ENCODE measurements at places on chromosomes 13 and 19.

DNA sequence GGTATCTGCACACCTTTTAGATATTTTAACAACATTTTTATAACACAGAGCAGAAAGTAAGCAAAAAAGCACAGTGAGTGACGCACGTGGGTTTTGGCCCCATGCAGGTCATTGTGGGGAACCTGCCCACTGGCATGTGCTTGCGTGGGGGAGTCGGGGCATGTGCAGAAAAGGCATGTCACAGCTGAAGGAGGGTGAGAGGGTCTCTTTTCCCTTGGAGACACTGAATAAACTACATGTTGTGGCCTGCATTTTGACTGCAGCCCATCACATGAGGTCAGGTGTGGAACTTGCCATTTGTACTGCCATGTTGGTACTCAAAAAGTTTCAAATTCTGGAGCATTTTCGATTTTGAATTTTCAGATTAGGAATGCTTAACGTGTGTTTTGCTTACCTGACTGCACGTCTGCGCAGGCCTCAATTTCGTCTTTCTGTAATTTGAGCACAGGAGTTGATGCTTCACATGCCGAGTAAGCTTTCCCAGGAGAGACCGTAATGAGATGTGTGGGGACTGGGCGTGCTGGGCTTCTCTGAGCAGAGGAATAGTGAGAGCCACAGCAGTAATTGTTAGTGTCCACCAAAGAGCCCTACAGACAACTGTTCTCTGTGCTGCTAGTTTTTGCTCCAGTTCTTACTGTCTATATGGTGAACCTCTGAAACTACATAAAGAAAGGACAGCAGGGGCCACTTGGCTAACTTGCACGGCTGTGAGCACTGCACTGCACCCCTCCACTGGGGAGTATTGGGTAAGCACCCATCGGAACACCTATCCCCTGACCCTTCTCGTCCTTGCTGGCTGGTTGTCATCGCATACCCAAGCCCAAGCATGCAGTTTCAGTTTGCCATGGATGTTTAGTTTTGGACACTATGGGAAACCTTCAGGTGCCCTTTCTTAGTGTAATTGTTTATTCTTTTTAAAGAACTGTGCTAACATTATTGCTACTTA, 72.9 kb upstream of the GPR183 start:
- no peak for DNase-seq

GRCh38 chr19:17243211-17243829, 2.4 kb downstream of the NR2F6 start:
- DNase-seq: no peak

DNA sequence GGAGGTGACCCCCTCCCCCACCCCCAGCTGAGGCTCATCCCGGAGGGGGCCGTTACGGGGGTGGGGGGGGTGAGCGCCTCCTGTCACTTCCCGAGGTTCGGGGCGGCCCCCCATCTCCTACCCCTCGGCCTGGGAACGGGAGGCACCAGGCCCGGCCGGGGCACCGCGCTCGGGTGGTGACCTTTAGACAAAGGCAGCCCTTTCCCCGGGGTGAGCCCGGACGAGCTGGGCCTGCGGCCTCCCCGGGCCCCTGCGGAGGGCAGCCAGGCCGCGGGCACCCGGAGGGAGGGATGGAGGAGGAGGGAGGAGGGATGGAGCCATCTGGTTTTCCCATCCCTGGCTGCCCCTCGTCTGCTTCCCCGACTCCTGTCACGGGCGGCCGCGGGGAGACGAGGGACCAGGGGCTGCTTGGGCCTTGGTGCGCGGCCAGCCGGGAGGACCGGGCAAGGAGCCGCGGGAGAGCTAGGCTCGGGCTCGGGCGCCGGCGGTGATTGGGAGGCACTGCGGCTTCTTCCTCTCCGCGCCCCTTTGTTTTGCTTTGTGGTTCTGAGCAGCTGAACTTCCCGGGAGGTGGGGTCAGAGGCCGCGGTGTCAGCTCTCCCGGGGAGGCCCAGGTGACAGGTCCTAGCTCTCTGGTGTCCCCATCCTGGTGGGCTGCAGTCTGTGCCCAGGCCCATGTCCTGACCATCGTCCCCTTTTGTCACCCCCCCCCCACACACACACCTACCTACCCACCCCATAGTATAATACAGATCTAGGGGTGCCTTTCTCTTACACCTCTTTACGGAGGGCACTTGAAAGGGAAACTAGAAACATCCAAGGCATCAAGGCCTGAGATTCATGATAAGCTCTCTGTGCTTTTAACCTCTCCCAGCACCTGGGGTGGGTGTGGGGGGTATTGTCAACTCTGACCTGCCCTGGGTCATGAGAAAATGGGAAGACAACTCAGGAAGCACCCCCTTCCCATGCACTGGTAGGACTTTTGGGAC, 1.3 kb downstream of the BICRA start:
- peak; percentile 58 for DNase-seq

DNA sequence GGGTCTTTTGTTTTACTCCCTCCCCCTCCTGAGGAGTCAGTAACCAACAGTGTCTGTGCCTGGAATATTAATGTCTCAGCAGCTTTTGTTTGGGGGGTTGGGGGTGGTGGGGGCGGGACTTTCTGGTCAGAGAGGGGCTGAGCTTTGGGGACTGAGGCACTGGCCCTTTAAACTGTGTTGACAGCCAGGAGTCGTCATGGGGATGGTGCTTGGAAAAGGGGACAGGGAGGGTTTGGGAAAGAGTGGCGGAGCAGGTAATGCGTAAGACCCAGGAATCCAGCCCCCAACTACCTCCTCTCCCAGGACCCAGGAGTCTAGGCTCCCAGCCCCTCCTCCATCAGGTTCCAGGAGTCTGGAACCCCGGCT, 5.2 kb downstream of the CADM4 start:
- DNase-seq: no peak

- no peak for DNase-seq
Measured at GRCh38 chr13:38617936-38618335, 68.9 kb upstream of the FREM2 start.

DNA sequence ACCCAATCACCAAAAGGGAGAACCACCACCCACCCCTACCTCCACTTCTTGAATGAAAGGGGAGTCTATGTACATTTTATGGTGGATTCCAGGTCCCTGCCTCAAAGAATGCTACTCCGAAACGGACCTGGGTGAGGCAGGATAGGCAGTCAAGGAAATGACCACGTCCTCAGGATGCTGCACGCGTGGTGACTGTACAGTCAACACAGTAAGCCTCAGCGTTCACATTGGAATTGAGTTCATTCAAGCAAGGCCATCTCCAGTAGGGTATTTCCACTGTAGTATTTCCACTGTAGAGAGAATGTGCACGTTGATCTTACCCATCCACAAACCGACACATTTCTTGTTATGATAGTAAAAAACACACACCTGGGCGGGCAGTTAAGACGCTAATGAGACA, 16.9 kb downstream of the ZSCAN5C start:
- DNase-seq: no peak

- DNase-seq: no peak
Measured at GRCh38 chr13:108943842-108944241, 314.4 kb downstream of the MYO16 start.

DNA sequence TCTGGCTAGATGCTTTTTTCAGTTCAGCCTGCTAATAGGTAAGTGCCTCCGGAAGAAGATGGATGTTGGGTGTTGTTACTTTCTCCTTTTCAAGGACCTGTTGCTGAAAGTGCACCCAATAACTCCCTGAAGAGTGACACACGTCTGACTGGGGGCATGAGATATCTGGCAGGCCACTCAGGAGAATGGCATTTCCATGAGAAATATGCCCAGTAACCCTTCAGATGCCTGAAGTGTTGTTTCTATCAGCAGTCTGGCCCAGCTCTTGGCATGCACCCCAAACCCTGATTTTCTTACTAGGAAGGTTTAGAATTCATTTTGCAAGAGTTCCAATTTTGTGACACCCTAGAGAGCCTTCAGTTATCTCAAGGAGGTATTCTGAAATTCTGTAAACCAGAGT, 71.5 kb downstream of the ARHGAP35 start:
- DNase-seq: peak; percentile 88

DNA sequence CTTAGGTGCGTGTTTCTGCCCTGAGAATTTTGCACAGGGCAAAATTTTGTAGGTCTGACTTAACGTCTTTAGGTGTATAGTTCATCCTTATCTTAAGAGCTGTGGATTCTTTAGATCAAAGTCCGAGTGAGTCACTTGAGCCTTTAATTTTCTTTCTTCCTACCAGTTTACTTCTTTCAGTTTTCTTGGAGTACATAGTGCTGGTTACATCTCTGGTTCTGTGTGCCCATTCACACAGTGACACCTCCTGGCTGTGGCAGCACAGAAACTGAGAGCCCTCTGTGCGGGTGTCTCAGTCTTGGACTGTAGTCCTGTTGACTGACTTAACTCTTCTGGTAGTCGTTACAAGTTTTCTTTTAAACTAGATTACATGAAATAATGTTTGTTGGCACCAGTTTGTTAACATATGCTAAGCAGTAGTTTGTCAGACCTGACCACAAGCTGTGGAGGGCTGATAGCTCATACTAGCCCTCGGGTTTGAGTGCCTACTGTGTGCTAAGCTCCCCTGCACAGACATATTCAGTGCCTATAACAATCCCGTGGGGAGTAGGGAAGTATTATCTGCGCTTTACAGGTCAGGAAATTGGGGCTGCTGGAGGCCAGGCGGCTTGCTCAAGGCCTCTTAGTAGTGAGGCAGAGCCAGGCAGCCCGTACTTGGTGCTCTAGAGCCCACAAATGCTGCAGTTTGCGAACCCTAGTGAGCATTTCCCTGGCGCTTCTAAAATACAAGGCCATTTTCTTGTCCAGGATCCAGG, 1.6 kb downstream of the GATAD2A start:
- DNase-seq: peak; percentile 64

GRCh38 chr19:23273022-23273589, 22.9 kb upstream of the ZNF724 start:
- no peak for DNase-seq

DNA sequence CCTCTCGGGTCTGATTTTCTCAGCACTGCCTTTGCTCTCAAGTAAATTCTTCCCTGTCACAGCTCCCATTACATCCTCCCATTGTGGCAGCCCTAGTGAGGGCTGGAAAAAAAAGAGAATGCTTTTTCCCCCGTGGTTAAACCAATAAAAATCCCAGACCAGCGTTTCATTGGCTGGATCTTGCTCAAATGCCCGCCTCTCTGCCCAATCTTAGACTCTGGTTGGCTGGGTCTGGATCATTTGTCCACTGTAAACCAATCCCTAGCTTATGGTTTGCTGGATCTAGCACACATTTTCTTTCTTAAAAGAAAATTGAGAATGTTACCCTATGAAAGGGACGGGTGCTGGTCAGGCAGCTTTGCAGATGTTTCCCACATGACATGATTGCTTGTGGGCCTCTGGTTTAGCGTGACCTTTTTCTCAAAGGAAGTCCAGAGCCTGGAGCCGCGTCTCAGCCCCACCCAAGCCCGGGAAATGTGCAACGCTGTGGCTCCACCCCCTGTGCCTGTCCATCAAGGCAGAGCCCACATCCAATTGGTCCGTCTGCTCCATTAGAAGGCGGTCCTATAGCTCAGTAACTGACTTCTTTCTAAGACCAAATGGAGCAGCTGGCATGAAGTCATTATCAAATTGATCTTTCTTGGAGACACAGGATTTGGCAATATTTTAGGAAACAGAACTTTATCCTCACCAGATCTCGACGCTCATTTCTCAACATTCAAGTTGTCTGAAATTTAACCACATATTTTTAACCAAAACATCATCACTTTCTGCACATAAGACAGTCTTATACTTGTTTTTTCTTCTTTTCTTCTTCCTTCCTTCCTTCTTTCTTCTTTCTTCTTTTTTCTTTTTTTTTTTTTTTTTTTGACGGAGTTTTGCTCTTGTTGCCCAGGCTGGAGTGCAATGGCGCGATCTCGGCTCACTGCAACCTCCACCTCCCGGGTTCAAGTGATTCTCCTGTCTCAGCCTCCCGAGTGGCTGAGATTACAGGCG, 2.6 kb upstream of the MCEMP1 start:
- DNase-seq: peak; percentile 47

GRCh38 chr13:33931397-33932311, 113.7 kb downstream of the RFC3 start:
- DNase-seq: peak; percentile 58

DNA sequence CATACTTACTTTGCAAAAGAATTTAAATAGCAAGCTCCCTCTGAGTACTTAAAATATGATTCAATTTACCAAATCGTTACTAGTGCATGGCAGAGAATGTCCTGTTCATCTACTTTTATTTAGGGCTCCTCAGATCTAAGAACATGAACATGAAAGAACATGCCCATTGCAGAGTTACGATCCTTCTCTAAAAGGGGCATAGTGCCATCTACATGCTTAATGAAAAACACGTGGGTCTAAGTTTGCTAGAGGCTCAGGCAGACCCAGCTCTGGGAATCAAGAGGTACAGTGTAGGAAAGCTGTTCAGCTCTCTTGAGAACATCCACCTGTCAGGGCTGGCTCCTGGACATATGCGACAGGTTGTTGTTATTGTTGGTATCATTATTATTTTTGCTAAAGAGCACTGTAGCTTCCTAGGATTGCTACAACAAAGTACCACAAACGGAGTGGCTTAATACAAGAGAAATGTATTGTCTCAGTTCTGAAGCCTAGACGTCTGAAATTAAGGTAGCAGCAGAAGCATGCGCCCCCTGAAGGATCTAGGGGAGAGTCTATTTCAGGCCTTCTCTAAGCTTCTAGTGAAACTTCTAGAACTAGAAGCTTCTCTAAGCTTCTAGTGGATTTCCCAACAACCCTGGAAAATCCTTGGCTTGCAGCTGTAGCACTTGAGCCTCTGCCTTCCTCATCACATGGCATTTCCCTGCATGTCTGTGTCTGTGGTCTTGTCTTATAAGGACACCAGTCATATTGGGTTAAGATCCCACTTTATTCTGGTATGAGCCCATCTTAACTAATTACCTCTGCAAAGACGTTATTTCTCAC, 133.9 kb downstream of the DCT start:
- peak; percentile 48 for DNase-seq

- no peak for DNase-seq
Measured at GRCh38 chr19:58511353-58512208, at the start of gene SLC27A5. Gene SLC27A5, minus strand, starts transcription at chr19:58511992. Its CDS starts 37 bp downstream, at chr19:58511955.

Measured in fibroblast of skin of back (primary cell).